ENCODE measurements at places on chromosomes 3 and 15.

DNA sequence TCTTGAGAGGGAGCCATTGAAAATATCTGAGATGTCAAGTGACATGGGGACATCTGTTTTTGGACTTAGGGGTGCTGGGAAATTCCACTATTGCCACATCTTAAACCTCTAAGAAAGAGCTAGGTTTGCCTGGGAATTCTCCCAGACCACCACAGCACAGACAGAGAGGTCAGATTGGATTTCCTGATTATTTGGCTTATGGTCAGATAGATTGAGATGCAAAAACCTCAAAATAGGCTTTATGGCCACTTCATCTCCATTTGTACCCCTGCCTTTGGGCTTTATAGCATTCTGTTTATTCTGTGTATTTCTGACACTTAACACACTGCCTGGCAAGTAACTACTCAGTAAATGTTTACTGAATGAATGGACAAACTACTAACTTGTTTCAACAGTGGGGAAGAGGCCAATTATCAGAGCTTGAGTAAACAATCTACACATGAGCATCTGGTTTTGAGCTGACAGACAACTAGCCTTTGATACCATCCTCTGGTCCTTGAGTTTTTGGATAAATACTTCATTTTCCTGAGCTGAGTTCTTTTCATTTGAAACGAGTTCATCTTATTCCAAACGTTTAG is 81.8 kb downstream of the TP63 start:
- H3K4me1 ChIP-seq: no peaks in the 10 kb centered on the region
- no peaks in the 10 kb centered on the region for H3K36me3 ChIP-seq
- DNase-seq: no peak
- no peak overlapping the region for H3K4me3 ChIP-seq

DNA sequence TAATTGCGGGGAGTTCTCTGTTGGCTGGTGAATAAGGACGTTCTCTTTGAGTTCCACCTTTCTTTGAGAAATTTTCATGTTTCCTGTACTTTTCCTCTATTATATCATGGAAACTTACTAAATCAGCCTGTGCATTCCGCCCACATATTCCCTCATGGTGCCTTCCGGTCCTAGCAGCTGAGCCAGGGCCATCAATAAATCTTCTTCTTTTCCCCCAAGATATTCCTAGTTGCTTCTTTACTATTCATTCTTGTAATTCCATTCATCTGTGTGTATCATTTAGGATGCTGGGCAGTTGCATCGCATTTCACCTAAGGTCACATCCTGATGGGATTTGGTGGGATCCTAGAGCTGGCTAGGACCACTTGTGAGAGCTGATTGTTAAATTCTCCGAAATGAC is 139.2 kb downstream of the RBMS3 start:
- DNase-seq: no peak
- no peak overlapping the region for H3K27ac ChIP-seq
- H3K27me3 ChIP-seq: no peaks in the 10 kb centered on the region

GRCh38 chr15:67335534-67336222 is 81.1 kb downstream of the IQCH start:
- H3K27ac ChIP-seq: no peak overlapping the region
- no peaks in the 10 kb centered on the region for H3K36me3 ChIP-seq
- no peaks in the 10 kb centered on the region for H3K4me1 ChIP-seq
- H3K4me3 ChIP-seq: no peak overlapping the region

- DNase-seq: no peak
- no peaks in the 10 kb centered on the region for H3K27me3 ChIP-seq
- no peak overlapping the region for H3K27ac ChIP-seq
These were observed 2.3 kb downstream of the SERP1 start for GRCh38 chr3:150544041-150544440.

DNA sequence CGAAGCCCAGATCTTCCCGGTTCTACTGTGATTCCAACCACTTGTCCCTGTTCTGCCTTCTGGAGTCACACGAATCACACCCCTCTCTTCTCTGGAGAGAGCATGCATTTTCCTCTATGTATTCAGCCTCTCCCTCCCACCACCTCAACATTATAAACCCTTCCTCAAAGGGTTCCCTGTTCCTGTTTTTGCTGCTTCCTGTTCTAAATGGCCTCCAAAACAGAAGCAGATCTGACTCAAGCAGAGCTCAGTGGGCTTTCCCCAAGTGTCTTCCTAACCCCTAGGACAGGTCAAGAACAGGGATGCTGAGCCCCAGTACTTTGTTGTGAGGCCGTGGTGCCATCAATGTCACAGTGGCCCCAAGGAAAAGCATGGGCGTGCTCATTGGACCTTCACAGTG is 75.7 kb upstream of the ARNT2 start:
- no peaks in the 10 kb centered on the region for H3K36me3 ChIP-seq
- no peak for DNase-seq
- no peaks in the 10 kb centered on the region for H3K27me3 ChIP-seq
- no peaks in the 10 kb centered on the region for H3K4me1 ChIP-seq
- H3K27ac ChIP-seq: no peak overlapping the region

DNA sequence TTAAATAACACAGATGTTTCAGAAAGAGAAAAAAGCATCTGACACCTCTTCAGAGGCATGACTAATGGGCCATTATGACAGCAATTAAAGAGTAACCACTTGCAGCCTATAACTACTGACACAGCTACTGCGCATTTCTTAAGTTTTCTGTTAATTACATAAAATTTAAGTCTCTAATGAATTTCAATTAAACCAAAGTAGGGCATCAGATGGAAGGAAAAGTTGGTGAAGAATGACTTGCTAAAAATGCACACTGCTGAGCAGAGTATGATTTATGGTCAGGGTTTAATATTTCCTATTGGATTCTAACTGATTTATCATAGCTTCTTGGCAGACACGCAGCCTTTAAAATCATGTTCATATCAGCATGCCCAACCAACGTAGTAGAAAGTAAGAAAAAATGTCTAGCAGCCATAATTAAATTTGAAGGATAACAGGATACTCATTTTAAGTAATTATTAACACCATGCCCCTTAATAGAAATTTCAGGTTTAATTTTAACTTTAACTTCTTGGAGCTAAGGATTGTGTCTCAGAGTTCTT is 140.0 kb downstream of the CBLB start:
- H3K4me1 ChIP-seq: peaks cover 3% of the 10 kb centered on the region
- DNase-seq: no peak
- no peaks in the 10 kb centered on the region for H3K27me3 ChIP-seq
- no peak overlapping the region for H3K4me3 ChIP-seq
- no peaks in the 10 kb centered on the region for H3K36me3 ChIP-seq

- no peak overlapping the region for H3K27ac ChIP-seq
- no peak for DNase-seq
- H3K4me3 ChIP-seq: no peak overlapping the region
- H3K36me3 ChIP-seq: no peaks in the 10 kb centered on the region
- no peaks in the 10 kb centered on the region for H3K4me1 ChIP-seq
- no peaks in the 10 kb centered on the region for H3K27me3 ChIP-seq
These were observed 150.4 kb downstream of the RTP4 start for GRCh38 chr3:187518616-187519015.

DNA sequence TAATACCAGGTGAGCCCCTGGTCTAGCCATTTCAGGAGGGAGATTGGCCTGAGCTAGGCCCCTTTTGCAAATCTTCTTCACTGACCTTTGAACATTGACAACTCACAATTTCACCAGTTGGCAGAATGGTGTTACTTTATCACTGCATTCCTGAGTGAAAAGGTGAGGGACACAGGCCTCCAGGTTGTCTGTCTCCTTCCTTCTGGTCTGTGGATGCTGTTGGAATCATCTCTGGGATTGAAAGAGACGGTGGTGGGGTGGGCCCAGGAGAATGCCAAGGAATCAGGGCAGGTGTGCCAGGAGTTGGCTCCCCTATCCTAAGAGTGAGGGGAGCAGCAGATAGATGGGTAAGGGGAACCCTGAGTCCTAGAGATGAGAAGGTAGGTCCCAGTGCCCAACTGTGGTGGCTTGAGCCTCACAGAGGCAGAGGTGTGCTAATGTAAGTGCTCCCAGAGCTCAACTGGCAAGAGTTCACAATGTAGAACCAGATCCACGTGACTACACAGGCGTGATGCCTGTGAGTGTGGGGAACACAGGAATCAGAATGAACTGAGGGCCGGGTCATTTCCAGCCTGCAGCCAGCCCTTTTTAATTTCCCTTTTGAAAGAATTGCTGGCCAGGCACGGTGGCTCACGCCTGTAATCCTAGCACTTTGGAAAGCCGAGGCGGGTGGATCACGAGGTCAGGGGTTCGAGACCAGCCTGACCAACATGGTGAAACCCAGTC is 11.2 kb downstream of the C3orf62 start:
- no peaks in the 10 kb centered on the region for H3K27me3 ChIP-seq
- peaks cover 17% of the 10 kb centered on the region for H3K4me1 ChIP-seq
- no peak for DNase-seq
- peak overlapping the region; percentile 72 for H3K27ac ChIP-seq

- no peak for DNase-seq
- no peaks in the 10 kb centered on the region for H3K36me3 ChIP-seq
- no peak overlapping the region for H3K27ac ChIP-seq
- H3K27me3 ChIP-seq: no peaks in the 10 kb centered on the region
- H3K4me1 ChIP-seq: no peaks in the 10 kb centered on the region
- no peak overlapping the region for H3K4me3 ChIP-seq
These were observed 347.0 kb upstream of the LMCD1 start for GRCh38 chr3:8154617-8155016.

- DNase-seq: no peak
- H3K36me3 ChIP-seq: no peaks in the 10 kb centered on the region
- H3K4me1 ChIP-seq: no peaks in the 10 kb centered on the region
- H3K27ac ChIP-seq: no peak overlapping the region
- H3K4me3 ChIP-seq: no peak overlapping the region
- H3K27me3 ChIP-seq: no peaks in the 10 kb centered on the region
These were observed 15.6 kb upstream of the SH3GL3 start for GRCh38 chr15:83431521-83431920.

DNA sequence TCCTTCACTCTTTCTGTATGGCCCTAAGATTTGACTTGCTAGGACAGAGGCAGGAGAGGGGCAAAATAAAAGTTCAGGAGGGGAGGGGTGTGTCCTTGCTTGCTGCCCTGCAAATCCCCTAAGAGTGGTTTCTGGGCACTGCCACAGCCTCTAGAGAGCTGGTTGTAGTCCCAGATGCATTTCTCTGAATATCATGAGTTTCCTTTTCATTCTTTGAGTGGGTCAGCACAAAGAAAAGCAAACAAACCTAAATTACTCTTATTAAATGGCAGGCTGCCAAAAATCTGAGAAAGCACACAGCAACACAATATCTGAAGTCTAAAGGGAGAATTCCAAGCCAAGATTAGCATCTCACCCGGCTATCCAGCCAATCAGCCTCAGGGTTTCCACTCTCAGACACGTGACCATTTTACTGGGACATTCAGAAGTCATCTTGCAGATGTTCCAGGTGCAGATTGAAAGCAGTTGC is 919.3 kb downstream of the TUSC7 start:
- no peaks in the 10 kb centered on the region for H3K4me1 ChIP-seq
- no peaks in the 10 kb centered on the region for H3K27me3 ChIP-seq
- H3K27ac ChIP-seq: no peak overlapping the region
- H3K36me3 ChIP-seq: no peaks in the 10 kb centered on the region
- no peak overlapping the region for H3K4me3 ChIP-seq

GRCh38 chr3:43522727-43523362 is 99.0 kb downstream of the ANO10 start:
- no peaks in the 10 kb centered on the region for H3K27me3 ChIP-seq
- no peaks in the 10 kb centered on the region for H3K36me3 ChIP-seq
- no peaks in the 10 kb centered on the region for H3K4me1 ChIP-seq
- no peak for DNase-seq
- no peak overlapping the region for H3K4me3 ChIP-seq

DNA sequence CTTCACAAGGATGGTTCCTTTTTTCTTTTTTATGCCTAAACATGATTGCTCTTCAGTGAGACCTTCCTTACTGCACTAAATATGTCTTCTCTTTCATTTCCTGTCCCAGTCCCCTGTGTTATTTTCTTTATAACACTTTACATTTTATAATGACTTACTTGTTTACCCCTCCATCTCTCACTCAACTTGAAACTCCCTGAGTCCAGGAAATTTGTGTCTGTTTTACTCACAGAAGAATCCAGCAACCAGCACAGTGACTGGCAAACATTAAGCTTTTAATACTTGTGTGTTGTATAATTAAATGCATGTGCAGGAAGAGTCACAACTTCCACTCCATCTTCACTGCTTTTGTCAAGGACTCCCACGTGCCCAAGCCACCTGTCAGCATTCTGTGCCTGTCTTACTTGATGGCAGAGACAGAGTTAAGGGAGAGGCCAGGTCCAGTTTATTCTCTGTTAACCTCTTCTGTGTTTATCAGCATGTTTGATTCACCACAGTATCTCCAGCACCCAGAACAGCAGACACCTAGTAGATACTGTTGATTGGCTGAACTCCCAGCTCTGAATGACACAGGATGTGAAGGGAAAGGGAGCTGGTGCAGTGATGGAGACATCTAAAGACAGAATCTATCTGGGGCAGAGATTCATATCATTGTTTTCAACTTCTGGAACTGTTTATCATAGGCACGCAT is 42.8 kb downstream of the SSR3 start:
- H3K36me3 ChIP-seq: no peaks in the 10 kb centered on the region
- peaks cover 9% of the 10 kb centered on the region for H3K4me1 ChIP-seq
- H3K27ac ChIP-seq: no peak overlapping the region

- peak overlapping the region; percentile 86 for H3K27ac ChIP-seq
- no peaks in the 10 kb centered on the region for H3K36me3 ChIP-seq
- peak overlapping the region; percentile 61 for H3K4me3 ChIP-seq
- peaks cover 10% of the 10 kb centered on the region for H3K4me1 ChIP-seq
- no peaks in the 10 kb centered on the region for H3K27me3 ChIP-seq
These were observed 21.3 kb upstream of the NUDT16 start for GRCh38 chr3:131360191-131360755.

DNA sequence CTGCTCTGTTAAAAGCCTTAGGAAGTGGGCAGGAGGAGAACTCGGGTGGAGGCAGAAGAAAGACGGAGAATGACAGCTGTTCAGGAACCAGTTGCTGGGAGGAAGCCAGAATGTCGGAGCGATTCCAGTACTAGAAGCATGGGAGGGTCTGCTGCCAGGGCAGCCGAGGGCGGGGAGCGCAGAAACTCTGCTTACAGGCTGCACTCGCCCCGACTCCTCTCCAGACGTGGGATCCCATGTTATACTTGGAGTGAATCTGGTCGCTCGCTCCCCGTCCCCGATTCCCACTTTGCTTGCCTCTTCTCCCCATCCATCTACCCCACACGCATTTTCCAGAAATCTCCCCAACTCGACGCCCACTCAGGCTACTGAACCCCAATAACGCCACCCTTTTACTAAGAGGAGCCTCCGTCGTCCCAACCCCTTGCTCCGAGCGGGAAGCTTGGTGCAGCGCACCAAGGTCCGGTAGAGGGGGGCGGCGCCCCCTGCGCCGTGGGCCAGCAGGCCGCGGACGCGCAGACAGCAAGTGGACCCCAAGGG is 665 bp downstream of the GATM start:
- no peaks in the 10 kb centered on the region for H3K27me3 ChIP-seq
- peak; percentile 39 for DNase-seq
- peak overlapping the region; percentile 85 for H3K27ac ChIP-seq
- peaks cover 25% of the 10 kb centered on the region for H3K4me1 ChIP-seq

- H3K4me3 ChIP-seq: no peak overlapping the region
- peaks cover 54% of the 10 kb centered on the region for H3K4me1 ChIP-seq
- no peaks in the 10 kb centered on the region for H3K36me3 ChIP-seq
These were observed 56.5 kb downstream of the ST6GAL1 start for GRCh38 chr3:186986816-186987215.

- H3K27me3 ChIP-seq: no peaks in the 10 kb centered on the region
- H3K27ac ChIP-seq: no peak overlapping the region
- DNase-seq: no peak
- H3K4me3 ChIP-seq: no peak overlapping the region
- no peaks in the 10 kb centered on the region for H3K36me3 ChIP-seq
These were observed 3.4 kb upstream of the SELENOT start for GRCh38 chr3:150599611-150600297.

- H3K27ac ChIP-seq: peak overlapping the region; percentile 59
- no peak overlapping the region for H3K4me3 ChIP-seq
- no peaks in the 10 kb centered on the region for H3K27me3 ChIP-seq
- H3K4me1 ChIP-seq: peaks cover 3% of the 10 kb centered on the region
These were observed 14.4 kb upstream of the TM4SF4 start for GRCh38 chr3:149460117-149460516.

Data from heart right ventricle (tissue), 16 donors.